ENCODE measurements at places on chromosomes 6 and 20.

DNA sequence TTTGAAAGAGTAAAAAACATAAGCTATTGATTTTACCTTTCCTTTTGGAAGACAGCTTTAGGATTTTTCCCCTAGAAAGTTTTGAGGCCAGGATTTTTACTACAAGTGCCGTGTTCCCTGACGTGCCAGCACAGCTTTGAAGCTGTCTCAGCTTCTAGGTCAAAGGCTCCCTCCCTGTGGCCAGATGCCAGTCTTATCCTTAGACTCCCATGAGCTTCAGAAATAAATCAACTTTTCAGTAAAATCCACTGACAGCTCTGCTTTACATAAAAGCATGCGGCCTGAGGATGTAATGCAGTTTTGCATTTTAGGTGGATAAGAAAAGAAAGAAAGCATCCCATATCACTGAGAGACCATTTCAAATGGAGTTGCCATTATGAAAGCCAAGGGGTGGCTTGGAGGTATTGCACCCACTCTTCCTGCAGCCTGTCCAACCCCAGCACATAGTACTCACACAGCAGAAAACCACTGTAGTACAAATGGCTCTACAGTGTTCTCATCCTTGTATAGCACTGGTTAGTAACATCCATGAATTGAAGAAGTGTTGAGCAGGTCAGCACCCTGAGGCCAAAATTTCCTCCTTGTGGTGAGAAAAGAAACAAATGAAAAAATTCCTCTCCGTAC lies 15.2 kb upstream of the ATXN1 start:
- no peak for DNase-seq

DNA sequence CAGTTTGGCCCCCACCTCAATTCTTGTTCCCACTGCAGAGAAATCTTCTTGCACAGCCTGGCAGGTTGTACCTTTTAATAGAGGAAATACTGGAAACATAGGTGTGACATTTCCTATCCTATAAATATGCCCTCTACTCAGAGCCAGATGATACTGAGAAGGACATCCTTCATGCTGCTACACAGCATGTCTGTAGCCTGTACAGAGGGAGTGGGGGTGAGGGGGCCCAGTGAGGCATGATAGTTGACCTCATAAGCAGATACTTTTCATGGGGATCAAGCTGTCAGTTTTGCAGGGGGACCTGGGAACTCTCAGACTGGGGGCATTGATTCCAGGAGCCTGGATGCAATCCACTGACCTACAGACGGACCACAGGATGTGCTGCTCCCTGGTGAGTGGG lies 96.2 kb upstream of the TOP1 start:
- no peak for DNase-seq

DNA sequence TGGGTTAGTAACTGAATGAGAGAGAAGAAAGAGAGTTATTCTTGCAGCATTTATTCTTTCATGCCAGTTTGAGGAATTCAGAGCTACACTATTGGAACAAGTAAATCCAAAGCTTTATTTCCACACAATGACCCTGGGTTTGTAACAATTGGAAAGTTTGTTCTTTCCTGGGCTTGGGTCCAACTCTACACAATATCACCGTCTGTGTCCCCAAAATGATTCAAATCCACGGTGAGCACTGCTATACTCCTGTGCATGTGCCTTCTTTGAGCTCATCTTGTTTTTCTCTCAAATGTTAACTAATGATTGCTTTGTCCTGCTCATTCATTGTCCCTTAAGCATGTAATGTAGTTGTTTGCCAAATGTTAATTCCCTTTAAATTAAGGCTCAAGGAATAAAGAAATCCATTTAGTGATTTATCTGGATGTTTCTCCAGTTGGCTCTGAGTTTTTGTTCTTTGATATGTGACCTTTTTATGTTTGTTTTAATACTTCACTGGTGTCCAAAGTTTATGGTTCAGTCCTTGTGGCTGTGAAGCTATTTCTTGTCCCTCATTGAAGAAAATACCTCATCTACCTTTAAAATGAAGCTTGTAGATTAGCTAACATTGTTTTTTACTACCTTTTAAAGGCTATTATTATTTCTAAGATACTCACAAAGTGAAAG lies 20.5 kb upstream of the CRISP3 start:
- no peak for DNase-seq

GRCh38 chr6:73435236-73435635 lies 16.9 kb downstream of the CGAS start:
- no peak for DNase-seq

GRCh38 chr6:2581011-2581410 lies 169.7 kb downstream of the MYLK4 start:
- no peak for DNase-seq

GRCh38 chr20:45959956-45960630 lies 11.9 kb downstream of the ZNF335 start:
- DNase-seq, result no peak

DNA sequence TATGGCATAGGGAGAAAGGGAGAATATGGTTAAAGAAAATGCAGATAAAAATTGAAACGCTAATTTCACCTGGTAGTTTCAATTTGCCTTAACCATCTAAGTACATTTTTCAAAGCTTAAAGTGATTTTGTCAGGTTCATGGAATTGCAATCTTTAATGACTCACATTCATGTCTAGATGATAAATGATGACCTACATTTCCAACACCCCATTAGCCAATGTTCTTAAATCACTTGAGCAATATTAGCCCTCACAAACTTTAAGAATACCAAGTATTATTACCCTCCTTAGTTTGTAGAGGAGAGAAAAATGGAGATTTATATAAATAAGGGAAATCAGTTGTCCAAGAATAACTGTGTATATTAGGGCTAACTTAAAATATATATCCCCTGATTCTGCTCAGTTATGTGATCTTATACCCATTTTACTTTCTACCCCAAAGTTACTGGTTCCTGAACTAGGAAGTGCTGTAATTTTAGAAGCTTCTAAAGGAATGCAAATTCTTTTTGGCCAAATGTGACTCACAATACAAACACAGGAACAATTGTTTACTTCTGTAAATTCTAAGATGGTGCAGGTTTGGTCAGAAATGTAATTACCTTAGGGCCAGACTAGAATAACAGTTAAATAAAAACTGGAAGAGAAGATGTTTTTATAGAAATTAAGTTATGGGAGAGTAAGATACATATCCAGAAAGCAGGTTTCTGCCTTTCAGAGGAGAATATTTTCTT lies 34.5 kb downstream of the TPBG start:
- DNase-seq, result no peak

GRCh38 chr6:39215640-39216158 lies 13.6 kb downstream of the KCNK5 start:
- no peak for DNase-seq

DNA sequence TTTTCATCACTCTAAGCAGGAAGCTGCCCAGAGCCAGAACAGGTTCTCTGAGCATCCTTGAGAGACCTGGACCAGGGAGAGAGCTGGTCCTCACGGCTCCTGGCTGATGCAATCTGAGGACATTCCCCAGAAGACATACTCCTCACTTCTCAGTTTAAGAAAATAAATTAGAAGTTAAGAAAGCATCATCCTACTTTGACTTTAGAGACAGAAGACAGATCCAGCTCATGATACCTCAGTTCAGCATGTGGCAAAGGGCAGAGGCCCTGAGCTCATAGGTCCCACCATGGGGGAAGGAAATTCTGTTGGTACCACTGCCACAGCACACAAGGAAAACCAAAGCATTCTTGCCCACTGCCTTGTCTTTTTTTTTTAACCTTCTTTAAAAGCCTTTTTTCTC lies 378.1 kb upstream of the JARID2 start:
- no peak for DNase-seq

- DNase-seq, result no peak
Measured at GRCh38 chr20:12211361-12211760, 293.7 kb downstream of the BTBD3 start.

GRCh38 chr20:43975096-43975768 lies 60.6 kb downstream of the TOX2 start:
- no peak for DNase-seq

- no peak for DNase-seq
Measured at GRCh38 chr6:126427713-126428112, 87.8 kb downstream of the CENPW start.

GRCh38 chr6:13527671-13528056 lies 40.3 kb upstream of the GFOD1 start:
- no peak for DNase-seq

- no peak for DNase-seq
Measured at GRCh38 chr6:66556936-66557335, 849.9 kb upstream of the EYS start.

DNA sequence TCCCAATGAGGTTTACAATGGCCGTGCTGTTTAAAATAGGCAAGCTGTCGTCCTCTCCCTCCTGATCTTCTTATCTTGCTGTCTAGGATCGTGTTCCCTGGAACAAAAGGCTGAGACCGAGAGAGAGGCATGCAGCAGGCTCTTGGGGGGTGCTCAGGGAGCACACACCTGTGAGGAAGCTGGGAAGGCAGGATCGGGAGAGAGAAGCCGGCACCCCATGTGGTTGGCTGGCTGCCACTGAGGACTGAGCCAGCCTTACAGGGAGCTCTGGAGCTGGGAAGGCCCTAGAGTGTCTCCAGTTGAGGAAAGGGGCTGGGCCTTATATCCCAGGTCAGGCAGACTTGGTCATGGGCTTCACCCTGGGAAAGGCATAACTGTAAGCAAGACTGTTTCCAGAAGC lies 184.2 kb downstream of the LY86 start:
- no peak for DNase-seq

GRCh38 chr20:16748308-16748900 lies at the start of gene OTOR:
TSS of gene OTOR (plus strand) at chr20:16748358. CDS start at chr20:16748402, 44 bp downstream.
- DNase-seq, result no peak

DNA sequence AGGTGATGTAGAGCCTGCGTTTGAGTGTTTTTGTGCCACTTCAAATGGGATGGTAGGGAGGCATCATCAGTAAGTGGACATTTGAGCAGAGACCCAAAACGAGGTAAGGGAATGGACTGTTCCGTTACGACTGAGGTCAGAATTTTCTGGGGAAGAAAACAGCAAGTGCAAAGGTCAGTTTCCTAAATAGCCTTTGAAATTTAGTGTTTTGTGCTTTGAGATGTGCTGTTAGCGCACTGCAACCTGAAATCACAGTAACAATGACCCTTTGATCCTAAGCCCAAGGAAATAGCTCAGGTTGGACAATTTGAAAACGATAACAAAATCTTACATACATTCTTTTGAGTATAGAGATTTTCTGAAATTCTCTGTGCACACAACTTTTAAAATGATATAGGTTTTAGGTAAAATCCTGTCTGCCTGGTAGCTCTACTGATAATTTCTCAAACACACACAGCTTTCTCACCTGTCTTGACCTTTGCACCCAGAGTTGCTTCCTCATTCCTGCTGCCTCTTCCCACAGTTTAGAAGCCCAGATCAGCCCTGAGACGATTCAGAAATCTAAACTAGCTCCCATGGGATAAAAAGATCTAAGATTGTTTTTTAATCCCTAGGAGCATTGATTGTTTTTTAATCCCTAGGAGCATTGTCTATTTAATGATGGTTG lies 22.1 kb downstream of the DCBLD1 start:
- no peak for DNase-seq

GRCh38 chr20:22213271-22213670 lies 371.1 kb downstream of the FOXA2 start:
- no peak for DNase-seq

DNA sequence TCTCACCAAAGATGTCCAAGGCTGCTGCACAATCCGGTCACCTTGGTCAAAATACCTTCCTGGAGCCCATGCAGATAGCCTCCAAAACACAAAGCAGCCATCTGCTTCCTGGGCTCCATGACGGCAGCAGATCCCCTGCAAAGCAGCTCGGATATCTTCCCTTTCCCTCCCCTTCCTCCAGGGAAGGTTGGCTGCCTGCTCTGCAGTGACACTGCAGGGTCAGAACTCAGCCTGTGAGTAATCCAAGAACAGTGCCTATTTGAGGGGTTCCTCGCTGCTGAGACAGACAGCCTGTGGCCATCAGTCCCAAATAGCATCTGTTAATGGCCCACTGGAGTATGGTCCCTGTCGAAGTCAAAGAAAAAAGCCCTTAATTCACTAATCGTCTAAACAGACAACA lies 270.8 kb downstream of the PREX1 start:
- no peak for DNase-seq

- no peak for DNase-seq
Measured at GRCh38 chr6:25628471-25629197, 23.4 kb upstream of the SCGN start.

GRCh38 chr6:5160206-5160605 lies 75.1 kb downstream of the PPP1R3G start:
- DNase-seq, result no peak

DNA sequence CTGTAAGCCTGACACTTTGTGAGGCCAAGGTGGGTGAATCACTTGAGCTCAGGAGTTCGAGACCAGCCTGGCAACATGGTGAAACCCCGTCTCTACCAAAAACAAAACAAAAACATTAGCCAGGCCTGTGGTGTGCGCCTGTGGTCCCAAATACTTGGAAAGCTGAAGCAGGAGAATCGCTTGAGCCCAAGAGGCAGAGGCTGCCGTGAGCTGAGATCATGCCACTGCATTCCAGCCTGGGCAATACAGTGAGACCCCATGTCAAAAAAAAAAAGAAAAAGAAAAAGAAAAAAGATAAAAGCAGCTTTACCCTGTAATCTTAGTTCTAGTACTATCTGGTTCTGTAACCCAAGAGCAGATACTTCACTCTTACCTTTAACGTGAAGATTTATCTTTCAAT lies 27.6 kb downstream of the SSR1 start:
- DNase-seq, result no peak

GRCh38 chr20:8515810-8516435 lies 383.9 kb downstream of the PLCB1 start:
- DNase-seq, result no peak

- no peak for DNase-seq
Measured at GRCh38 chr6:151905072-151905471, 97.6 kb downstream of the ESR1 start.

- DNase-seq, result no peak
Measured at GRCh38 chr6:100879317-100879716, 1.8 kb downstream of the ASCC3 start.

- DNase-seq, result no peak
Measured at GRCh38 chr6:167532410-167533288, 207.8 kb downstream of the TTLL2 start.

DNA sequence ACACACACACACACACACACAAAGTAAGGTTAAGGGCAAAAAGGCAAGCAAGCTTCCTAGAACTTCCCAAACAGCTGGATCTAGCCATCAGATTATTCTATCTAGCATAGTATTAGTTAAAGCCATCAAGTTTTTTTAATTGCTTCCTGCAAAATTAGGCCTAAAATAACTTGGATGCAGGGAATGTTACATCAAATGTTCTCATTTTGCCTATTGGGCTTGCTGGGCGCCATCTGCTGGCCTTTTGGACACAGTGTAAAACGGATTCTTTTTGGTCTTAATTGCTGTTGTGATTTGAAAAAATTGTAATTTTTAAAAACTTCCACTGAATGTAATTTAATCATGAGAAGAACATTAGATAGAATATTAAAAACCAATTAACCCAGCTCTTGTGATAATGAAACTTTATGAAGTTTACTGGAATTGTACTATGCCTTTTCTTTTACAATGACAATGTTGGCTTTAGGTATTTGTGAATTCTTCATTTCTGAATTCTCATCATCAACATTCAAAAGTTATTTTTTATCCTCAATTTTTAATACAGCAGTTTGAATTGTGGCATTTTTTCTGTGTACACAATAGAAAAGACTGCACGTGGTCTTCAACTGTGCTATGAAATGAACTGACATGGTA lies 6.8 kb downstream of the MKKS start:
- no peak for DNase-seq
